ENCODE measurements at places on chromosomes 4 and X.

DNA sequence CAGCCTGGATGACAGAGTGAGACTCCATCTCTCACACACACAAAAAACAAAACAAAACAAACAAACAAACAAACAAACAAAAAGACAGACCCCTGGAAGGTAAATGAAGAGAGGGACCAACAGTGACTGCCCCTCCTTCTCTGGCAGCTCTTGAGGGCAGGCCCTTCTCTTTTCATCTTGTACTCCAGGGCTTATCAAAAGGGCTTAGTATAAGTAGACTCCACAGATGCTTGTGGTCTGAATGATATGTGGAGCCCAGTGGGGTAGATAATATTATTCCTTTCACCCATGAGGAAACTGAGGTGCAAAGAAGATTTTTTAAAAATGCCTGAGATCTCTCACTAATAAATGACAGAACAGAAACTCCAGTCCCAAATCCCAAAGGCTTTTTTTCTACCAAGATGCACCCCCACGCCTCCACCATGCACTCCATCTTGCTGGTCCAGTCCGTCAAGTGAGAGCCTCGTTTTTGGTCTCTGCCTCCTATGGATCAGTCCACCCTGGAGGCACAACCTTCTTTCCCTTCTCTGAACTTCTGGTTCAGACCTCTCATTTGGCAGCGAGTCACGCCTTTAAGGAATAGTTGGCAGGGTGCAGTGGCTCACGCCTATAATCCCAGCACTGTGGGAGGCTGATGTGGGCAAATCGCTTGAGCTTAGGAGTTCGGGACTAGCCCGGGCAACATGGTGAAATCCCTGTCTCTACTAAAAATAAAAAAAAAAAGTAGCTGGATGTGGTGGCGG lies 17.0 kb upstream of the CHRNA9 start:
- DNase-seq, result no peak

GRCh38 chr4:180766045-180766444 lies 1477.2 kb upstream of the TENM3 start:
- DNase-seq, result no peak

DNA sequence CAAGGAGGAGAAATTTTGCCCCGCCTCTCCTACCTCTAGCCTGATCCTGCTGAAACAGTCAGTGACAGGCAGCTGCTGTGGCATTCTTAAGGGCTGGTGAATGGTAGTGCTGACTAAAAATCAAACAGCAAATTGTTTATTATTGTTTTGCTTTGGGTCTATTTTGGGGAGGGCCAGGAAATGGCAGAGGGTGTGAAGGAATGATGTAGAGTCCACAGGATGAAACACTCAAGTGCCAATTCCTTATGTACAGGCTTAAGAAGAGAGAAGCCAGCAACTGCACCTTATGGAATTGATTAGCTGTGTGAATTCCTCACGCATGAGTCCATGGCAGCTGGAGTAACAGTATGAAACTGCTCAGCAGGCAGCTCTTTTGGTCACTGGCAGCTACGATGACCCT lies 39.7 kb downstream of the VEGFC start:
- DNase-seq, result no peak

DNA sequence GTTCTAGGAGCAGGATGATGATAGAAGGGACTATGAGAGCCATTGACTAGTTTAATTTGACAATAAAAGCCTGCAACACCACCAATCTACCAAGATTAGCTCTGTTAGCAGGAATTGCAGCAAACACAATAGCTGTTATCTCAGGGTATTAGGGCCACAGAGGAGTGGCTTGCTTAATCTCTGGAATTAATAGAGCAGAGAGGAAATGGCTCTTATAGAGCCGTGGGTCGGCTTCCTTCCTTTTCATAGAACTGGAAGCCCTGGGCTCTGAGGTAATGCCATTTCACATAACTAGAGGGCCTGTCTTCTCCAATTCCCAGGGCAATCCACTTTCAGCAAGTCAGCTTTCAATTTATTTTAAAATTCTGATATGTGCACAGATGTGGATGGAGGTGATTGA lies 83.0 kb downstream of the MAMLD1 start:
- no peak for DNase-seq

DNA sequence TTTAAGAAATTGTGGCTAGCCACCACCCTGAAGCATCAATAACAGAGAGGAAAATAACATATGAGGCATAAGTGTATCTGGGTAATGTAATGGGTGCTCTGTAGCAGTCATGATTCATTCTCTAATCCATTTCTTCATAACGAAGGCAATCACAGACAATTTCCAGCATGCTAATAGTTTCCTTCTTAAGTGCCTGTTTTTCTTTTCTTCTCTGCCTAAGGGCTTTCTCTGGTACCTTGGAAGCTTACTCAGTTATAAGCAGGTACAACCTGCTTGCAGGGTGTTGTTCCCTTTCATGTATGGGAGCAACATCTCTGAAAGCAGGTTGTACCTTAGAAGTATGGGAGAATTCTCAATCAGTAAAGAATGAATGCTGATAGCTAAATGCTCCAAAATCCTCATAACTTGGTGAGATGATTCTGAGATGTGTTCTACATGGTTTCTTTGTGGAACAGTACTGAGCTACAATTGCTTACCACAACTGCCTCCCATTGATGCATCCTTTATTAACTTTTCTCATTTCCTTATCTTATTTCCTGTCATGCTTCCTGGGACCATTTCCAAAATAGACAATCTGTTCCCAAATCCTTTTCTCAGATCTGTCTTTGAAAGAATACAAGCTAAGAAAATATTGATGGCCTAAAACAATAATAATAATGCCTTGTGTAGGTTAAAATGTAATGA lies 247.6 kb downstream of the PAPSS1 start:
- no peak for DNase-seq

DNA sequence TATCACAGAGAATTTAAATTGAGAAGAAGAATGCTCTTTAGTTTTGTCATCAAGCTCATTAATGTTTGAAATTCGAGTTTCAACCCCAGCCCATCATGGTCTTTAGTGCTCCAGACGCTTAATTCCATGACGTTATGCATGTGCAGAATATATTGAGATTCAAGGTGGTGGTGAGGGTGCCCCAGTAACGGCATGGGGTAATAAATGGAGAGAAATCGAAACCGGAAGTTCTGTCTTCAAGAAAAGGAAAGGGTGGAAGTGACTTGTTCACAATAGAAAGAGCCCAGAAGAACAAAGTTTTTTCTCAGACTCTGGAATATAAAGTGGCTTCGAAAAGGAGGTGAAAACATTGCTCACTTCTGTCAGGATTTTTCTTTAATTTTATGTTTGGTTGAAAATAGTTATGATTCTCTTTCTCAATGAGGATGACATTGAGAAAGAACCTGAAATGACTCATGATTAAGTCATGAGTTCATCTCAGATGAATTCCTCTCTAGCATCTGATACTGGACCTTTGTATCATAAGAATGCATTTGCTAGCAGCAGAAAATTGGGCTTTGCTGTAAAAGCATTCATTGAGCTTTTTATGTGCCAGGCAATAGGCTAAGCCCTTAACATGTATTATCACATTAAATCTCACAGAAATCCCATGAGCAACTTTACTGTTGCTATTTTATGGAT lies 779 bp upstream of the DDX60L start:
- peak; percentile 27 for DNase-seq

DNA sequence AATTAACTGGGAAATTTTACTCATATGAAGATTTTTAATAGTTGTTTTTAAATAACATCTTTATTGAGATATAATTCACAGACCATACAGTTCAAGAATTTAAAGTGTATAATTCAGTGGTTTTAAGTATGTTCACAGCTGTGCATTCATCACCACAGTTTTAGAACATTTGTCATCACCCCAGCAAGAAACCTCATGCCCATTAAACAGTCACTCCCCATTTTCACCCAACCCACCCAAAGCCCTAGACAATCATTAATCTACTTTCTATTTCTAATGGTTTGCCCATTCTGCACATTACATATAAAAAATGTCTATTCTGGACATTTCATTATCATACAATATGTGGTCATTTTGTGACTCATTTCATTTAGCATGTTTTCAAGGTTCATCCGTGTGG lies 2.8 kb downstream of the UPRT start:
- no peak for DNase-seq

DNA sequence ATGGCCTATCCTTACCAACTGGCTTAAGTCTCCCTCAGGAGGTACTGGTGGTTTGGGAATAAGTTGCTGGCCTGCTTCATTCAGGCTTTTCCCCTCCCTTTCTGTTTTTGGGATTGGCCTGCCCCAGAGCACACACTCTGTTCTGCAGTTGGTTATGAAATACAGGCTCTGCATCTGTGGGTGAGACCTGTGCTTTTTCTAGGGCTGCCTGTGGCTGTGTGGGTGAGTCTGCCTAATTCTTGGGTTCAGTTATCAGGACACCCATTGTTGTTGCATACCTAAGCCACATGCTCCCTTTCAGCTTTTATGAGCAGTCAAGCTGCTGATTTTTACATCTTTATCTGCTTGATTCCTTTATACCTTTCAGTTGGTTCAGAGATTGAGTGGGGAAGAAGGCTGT lies 19.0 kb upstream of the CWH43 start:
- no peak for DNase-seq

DNA sequence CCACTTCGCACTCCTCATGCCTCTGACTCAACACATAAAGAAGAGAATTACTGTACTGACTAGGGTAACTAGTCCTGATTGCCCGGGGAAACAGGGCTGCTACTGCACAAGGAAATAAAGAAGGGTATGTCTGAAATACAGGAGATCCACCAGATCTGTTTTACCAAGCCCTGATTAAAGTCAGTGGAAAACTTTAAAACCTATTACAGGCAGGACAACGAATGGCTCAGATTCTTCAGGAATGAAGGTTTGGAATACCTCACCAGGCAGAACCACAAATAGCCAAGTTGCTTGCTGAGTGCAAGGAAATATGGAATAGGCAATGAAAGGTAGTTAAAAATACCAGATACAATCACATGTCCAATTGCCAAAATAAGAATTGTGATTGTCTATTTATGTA lies 17.3 kb downstream of the LAMTOR3 start:
- no peak for DNase-seq

GRCh38 chrX:10077425-10078188 lies 79.2 kb upstream of the CLCN4 start:
- DNase-seq, result no peak

DNA sequence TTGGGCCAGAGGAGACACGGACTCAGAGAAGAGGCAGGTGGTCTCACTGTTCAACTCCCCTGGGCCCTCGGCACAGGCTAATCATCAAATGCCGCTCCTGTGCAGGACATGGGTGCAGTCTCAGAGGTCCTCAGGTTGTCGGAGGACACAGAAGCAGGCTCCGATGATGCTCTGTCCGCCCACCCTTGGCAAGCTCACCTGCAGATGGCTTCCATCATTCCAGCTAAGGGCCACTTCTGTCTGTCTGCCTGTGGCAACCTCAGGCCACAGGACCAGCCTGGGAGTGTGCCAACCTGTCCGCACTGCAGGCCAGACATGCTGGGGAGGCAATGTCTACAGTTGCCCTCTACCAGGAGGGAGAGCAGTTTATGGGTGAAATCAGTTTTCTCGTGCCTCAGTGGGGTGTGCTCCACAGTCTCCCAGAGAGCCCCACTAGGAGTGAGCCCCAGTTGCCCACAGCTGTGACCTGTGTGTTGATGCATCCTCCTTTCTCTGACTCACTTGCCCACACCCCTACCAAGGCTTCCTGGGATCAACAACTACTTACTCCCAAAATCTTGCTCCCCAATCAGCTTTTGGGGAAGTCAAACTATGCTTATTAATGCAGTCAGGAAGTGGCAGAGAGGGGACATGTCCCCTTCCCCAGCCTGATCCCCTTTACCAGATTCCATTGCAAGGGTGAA lies 55.9 kb downstream of the HTRA3 start:
- DNase-seq, result no peak

DNA sequence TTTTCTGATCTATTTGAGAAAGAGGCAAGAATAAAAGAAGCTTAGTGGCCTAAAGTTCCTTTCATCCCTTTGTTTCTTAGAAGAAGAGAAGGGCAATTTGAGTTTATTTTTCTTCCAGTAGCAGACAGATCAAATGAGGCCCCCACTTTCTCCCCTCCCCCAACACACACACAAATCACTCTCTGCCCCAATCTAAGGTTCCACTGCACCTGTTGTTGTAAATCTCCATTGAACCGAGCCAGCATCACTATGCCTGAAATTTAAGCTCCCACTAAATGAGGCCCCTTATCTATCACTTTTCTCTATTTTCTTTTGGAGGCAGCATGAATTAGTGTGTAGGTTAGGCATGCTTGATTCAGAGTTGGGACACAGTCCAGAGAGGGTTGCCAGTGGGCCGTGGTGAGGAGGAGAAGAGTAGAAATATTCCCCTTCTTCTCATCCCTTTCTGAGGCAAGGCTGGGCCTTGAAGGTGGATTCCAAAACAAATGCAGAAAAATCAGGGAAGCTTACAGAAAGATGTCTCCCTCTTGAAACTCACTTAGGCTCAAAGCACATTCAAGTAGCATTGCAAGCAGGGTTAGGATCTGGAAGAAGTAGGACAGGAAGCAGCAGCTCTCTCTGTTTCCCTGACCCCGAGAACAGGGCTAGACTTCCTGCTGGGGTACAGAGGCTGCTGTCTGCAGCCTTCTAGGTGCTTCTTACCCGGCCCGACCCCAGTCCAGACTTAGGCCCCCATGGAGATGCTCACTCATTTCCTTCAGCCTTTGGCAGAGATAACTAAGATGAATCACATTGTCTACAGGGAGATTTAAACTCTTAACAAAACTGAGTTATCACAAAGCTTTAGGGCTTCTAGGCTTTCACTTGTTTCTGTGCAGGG lies 70.7 kb downstream of the RASL11B start:
- no peak for DNase-seq

DNA sequence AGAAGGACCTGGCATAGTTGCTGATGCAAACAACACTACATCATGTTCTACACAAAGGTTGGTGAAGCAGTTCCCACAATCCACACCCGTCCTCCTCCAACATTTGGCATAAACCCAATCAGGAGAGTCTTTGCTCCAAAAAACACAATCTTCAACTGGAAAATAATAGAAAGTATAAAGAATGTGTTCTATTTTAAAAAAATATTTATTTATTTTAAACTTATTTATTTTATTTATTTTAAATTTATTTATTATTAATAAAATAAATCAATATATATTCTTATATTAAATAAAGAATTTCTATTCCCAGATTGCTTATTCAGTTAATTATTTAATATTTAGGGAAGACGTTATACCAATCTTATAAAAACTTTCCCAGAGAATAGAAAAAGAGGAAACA lies 1753.7 kb upstream of the AGA start:
- no peak for DNase-seq

DNA sequence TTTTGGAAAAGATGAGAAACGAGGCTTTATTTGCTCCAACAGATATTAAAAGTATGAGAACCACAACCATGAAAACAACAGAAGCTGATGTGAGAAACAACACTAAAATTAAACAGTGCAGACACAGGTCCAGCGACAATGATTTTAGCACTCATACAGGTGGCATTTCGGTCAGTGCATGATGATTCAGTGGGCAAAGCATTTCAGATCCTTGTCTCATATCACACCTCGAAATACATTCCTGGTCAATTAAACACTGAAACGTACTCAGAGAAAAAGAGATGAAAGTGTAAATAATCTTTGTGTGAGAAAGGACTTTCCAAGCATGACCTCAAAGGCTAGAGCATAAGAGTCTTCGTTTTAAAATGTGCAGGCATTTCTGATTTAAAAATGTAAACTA lies 85.2 kb downstream of the ACOX3 start:
- no peak for DNase-seq

All from stimulated activated CD8-positive, alpha-beta memory T cell treated with anti-CD3 and anti-CD28 coated beads, Interleukin-4, amount 100 ng/mL, for 1 hour (primary cell).